ENCODE measurements at places on chromosomes 2 and 18.

DNA sequence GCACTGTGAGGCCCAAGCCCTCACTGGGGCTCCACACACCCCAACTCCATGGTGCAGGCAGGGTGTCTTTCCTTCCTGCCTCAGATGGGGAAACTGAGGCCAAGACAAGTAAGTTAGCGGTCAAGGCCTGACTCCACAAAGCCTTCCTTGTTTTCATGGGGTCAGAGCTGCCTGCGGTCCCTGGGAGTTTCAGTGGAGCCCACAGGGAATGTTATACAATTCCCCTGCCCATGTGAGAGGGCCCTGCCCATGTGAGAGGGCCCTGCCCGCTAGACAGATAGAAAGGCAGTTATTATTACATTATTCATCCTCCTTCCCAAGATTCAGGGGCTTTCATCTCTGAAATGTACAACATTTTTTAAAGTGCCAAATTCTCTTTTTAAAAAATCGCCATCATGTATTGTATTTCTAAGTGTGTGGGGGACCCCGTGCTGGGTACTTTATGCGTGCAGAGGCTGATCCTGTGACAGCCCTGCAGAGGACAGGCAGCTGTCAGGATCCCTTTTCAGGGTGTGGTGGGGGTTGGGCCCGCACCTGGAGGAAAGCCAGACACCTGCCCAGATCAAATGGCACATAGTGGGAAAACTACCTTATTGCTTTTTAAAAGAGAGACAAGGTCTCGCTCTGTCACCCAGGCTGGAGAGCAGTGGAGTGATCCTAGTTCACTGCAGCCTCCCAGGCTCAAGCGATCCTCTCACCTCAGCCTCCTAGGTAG is 23.4 kb downstream of the FBLN7 start:
- DNase-seq: no peak

GRCh38 chr2:8790739-8791162 is 46.7 kb downstream of the KIDINS220 start:
- DNase-seq: no peak

- DNase-seq: no peak
Measured at GRCh38 chr2:128324008-128324896, 5.6 kb upstream of the HS6ST1 start.

GRCh38 chr2:75276093-75277029 is 77.0 kb upstream of the TACR1 start:
- no peak for DNase-seq

- DNase-seq: no peak
Measured at GRCh38 chr18:59597049-59597448, 100.2 kb downstream of the CCBE1 start.

DNA sequence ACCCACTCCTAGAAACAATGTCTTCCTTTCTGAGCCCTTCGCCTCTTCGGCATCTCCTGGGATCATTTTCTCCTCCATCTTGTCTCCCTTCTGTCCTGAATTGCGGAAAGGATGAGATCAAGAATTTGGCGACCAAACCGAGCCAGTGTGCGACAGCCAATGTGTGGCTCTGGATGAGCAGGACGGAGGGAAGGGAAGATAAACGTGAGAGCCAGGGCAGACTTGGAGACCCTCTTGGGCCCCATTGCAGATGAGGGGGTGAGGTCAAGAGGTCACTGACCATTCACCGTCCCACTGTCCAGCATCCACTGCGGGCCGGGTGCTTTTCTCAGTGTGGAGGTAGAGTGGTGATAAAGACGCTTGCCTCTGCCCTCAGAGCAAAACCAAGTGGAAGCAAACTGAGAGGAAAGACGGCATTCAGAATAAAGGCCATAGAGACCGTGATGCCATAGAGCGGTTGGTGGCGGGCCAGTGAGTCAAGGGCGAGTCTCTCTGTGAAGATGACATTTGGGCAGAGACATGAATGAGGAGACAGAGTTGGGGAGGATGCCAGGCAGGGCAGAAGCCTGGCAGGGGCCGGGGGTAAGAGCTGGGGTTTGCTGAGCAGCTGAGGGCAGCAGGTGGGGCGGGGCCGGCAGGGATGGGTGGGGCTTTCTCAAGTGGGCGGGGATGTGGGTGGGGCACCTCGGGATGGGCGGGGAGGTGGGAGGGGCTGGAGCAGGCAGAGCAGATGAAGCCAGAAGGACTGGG is 55.6 kb downstream of the ACAA2 start:
- no peak for DNase-seq

Measured in fibroblast of skin of left biceps (primary cell).